ENCODE measurements at places on chromosomes 11 and 22.
A peak's percentile ranks its signal among the peaks of the same experiment; 100 is the strongest.

DNA sequence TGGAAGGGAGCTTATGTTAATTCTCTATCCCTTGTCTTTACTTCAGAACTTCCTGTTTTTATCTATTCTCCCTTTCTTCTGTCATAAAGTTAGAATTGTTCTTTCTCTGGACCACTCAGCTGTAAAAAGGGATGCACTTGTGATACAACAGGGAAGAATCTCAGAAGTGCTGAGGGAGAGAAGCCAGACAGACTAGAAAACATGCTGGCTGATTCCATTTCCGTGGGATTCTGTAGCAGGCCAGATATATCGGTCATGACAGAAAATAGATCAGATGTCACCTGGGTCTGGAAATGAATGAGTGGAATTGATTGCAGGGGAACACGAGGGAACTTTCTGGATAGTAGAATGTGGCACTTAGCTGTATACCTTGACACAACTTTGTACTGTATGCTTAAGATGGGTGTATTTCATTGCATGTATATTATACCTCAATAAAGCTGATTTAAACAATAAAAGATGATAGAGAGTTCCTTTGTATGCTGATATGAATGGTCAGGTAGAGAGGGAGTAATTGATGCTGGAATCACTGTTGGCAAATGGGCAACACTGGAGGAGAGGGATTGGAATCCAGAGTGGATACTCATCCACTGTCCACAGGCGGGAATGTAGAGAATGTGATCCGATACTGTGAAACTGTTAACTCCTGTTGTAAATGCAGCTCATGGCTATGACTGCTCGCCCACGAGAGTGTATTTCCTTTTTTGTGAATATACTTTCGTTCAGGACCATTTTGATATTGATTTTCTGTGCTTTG, 59.6 kb downstream of the ATXN10 start:
- DNase-seq, result no peak

DNA sequence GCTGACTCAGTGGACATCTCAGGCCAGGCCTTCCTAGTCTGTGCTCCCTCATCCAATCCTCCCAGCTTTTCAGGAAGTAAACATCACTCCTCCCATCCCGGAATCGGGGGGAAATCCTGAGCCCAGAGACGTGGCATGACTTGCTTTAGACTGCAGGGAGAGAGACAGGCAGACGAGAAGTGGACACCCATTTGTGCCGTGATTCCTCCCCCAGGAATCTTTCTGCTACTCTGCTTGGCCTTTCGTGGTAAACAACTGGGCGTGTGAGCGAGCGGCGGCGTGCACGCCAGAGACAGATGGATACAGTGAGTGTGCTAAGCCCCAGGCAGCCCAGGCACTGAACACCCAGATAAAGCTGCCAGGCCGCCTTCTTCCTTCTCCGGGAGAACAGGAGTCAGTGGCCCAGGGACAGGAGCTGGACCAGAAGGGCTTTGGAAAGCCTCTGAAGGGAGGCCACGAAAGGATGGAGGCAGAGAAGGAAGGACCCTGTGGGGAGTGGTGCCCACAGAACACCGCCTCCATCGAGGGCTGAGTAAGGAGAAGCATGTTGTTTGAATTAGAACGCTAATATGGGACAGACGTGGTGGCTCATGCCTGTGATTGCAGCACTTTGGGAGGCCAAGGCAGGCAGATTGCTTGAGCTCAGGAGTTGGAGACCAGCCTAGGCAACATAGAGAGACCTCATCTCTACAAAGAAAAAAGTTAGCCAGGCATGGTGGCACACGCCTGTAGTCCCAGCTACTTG, 53.0 kb upstream of the PRR5 start:
- no peak for DNase-seq

- peak; percentile 49 for DNase-seq
These were observed 220.6 kb downstream of the NTM start for GRCh38 chr11:131591051-131591461.

- DNase-seq, result no peak
These were observed 740 bp upstream of the TRMT2A start for GRCh38 chr22:20117633-20118299.

DNA sequence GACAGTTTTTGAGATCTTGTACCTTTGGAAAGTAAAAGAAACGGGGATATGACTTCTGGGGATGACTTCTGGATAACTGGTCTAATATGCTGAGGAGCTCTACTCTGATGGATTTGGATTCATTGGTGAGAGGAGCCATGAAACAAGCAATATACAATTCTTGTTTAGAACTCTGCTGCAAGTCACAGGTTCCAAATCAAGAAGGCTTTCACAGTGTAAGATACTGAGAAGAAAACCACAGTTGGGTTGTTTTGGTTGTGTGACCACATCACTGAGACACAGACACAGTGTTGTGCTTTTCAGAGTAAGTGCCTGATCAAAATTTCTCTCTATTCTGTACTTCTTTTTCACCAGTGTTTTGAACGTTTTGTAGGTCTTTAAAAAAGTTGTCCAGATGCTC, 13.1 kb upstream of the UCP2 start:
- no peak for DNase-seq

- no peak for DNase-seq
These were observed 1.4 kb upstream of the MUC2 start for GRCh38 chr11:1073261-1073724.

- DNase-seq, result no peak
These were observed 218.2 kb upstream of the CARD18 start for GRCh38 chr11:105357764-105358163.

GRCh38 chr11:119478711-119479285, 55.8 kb upstream of the THY1 start:
- peak; percentile 22 for DNase-seq

DNA sequence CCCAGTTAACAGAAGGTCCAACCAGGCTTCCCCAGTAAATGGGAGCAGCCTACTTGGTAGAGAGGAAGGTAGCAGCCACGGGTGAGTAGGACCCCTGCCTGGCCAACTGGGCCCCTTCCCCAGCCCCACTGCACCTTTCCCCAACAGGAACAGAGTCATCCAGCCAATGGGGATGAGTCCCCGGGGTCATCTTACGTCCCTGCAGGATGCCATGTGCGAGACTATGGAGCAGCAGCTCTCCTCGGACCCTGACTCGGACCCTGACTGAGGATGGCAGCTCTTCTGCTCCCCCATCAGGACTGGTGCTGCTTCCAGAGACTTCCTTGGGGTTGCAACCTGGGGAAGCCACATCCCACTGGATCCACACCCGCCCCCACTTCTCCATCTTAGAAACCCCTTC, 6.6 kb downstream of the RIC8A start:
- DNase-seq, result no peak

GRCh38 chr11:838441-839279, 3.7 kb downstream of the POLR2L start:
- DNase-seq, result peak; percentile 72

- DNase-seq, result no peak
These were observed 823.6 kb downstream of the TBC1D22A start for GRCh38 chr22:47586038-47586437.

GRCh38 chr11:83695046-83695445, 408.9 kb upstream of the CCDC90B start:
- DNase-seq, result no peak

GRCh38 chr22:32584650-32585049, 110.0 kb downstream of the FBXO7 start:
- DNase-seq, result no peak

GRCh38 chr11:109205312-109205711, 216.7 kb upstream of the C11orf87 start:
- DNase-seq, result no peak

- DNase-seq, result no peak
These were observed 448.3 kb downstream of the INSC start for GRCh38 chr11:15563054-15563453.

DNA sequence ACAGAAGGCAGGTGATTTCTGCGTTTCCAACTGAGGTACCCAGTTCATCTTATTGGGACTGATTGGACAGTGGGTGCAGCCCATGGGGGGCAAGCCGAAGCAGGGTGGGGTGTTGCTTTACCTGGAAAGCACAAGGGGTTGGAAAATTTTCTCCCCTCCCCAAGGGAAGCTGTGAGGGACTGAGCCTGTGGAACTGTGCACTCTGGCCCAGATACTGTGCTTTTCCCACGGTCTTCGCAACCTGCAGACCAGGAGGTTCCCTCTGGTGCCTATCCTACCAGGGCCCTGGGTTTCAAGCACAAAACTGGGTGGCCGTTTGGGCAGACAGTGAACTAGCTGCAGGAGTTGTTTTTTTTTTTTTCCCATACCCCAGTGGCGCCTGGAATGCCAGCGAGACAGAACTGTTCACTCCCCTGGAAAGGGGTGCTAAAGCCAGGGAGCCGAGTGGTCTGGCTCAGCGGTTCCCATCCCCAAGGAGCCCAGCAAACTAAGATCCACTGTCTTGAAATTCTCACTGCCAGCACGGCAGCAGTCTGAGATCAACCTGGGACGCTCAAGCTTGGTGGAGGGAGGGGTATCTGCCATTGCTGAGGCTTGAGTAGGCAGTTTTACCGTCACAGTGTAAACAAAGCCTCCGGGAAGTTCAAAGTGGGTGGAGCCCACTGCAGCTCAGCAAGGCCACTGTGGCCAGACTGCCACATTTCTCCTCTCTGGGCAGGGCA, 97.2 kb downstream of the JRKL start:
- DNase-seq, result peak; percentile 60

- no peak for DNase-seq
These were observed 96.3 kb upstream of the RAB1B start for GRCh38 chr11:66172146-66172545.

- DNase-seq, result peak; percentile 53
These were observed 36.2 kb downstream of the LMO1 start for GRCh38 chr11:8227156-8228152.

DNA sequence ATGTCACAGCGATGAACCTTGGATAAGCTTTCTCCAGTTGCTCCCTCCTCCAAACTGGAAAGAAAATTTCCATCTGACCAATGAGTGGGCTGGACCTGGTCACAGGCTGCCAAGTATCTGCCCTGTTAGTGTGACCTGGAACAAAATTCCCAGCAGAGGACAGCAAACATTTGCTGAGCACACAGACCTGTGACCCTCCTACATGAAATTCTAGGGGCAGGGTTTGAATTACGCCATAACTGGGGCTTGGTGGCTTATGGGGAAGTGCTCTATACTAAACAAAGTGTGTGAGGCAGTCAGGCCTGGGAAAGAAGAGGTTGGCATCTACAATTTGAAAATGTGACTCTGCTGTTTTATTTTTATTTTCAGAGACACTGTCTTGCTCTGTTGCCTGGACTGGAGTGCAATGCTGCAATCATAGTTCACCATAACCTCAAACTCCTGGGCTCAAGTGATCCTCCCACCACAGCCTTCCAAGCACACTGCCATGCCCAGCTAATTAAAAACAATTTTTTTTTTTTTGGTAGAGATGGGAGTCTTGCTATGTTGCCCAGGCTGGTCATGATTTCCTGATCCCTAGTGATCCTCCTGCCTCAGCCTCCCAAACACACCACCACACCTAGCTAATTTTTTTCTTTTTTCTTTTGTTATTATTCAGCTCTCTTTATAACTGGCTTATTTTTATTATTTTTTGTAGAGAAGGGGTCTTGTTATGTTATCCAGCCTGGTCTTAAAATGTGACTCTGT, 13.6 kb upstream of the XBP1 start:
- no peak for DNase-seq

- DNase-seq, result no peak
These were observed 12.6 kb downstream of the WNT7B start for GRCh38 chr22:45964372-45964771.

DNA sequence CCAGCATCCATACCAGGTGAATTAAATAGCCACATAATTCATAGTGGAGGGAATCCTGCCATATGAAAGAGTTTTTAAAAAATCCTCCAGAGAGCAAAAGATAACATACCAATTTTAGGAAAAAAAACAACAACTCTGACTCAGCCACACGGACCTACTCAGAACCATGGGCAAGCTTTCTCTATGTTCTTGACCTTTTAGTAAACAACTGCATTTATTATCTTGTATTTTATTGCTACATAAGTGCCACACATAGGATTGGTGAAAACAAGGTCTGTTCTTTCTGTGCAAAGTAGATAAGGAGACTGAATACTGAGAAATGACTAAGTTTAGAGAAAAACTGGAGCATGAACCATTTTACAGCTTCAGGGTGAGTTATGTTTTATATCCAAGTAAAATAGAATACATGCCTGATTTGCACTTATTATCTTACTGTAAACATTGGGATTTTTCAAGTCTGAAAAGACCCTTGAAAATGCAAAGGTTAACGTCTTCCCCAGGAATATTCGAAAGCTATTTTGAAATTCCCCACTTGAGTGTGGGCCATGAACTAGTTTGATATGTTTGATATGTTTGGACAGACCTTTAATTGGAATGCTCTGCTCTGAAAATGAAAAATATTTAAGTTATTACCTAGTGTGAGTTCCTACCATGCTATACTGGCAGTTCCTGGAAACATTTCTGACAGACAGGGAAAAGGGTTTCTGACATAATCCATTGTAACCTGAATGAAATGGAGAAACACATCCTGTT, 89.5 kb upstream of the DDI1 start:
- DNase-seq, result no peak

GRCh38 chr11:116256215-116256614, 516.6 kb downstream of the BUD13 start:
- no peak for DNase-seq

DNA sequence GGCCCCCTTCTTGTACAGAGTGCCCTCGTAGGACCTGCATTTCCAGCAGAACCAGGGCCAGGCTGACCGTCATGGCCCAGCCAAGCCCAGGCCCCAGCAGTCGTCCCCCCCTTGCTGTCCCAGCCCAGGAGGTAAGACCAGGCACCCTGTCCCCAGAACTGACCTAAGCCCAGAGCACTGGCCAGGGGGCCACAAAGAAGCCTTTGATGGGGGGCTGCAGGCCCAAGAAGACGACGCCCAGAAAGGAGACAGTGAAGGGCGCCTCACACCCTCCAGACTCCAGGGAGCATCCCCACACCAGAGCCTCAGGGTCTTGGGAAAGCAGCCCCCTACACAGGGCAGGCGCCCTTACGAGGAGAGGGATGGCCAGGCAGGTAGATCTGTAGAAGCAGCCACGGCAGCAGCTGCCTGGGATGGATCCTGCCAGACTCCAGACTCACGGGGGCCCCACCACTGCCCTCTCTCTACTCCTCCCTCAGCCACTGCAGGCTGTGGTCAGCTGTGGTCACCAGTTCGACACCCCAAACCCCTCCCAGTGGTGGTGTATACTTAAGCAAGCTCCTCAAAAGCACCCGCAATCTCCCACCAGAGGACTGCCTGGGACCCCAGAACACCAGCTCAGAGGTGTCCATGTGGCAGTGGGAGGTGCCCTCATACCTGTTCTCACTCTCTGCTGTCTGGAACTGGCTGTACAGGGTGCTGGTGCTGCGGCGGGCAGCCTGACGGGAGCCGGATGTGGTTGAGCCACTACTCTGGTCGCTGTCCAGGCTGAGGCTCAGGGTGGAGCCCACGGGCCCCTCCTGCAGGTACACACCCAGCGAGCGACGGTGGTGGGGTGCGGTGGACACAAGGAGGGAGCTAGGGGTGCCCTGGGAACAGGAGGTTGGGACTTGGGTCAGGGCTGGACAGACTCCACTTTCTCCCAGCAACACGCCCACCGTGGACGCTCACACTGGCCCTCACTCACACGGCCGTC, 27.0 kb downstream of the SBF1 start:
- no peak for DNase-seq

- DNase-seq, result no peak
These were observed 87.3 kb downstream of the CELSR1 start for GRCh38 chr22:46449974-46450745.
